ENCODE measurements at places on chromosomes 7 and 10. TPM values are rescaled to one million over a fixed set of nuclear protein-coding genes. Genes with fewer than 3 reads are reported as not detected.
A peak's percentile ranks its signal among the peaks of the same experiment; 100 is the strongest.

ASL gene
- 23.3 TPM for total RNA-seq

UMAD1 gene
- 9.8 TPM for total RNA-seq

CLCN1 gene
- not detected for total RNA-seq

DNA sequence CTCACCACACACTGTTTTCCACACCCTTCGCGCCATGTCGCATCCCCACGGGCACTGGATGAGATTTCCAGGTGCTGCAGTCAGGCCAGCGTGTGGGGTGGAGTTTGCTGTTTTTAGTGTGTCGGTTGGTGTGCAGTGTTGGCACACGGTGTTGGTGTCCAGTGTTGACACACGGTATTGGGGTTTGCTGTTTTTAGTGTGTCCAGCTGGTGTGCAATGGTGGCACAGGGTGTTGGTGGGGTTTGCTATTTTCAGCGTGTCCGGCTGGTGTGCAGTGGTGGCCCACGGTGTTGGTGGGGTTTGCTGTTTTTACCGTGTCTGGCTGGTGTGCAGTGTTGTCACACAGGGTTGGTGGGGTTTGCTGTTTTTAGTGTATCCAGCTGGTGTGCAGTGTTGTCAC, 20.1 kb upstream of the PRKAR1B start:
- H3K36me3 ChIP-seq: peaks cover 8% of the 10 kb centered on the region
- H3K4me1 ChIP-seq: no peaks in the 10 kb centered on the region
- H3K27ac ChIP-seq: no peak overlapping the region
- no peak for DNase-seq
- no peak overlapping the region for H3K4me3 ChIP-seq

- H3K36me3 ChIP-seq: no peaks in the 10 kb centered on the region
- H3K27ac ChIP-seq: no peak overlapping the region
- no peaks in the 10 kb centered on the region for H3K27me3 ChIP-seq
- DNase-seq: no peak
- no peak overlapping the region for H3K4me3 ChIP-seq
These were observed 64.9 kb downstream of the IKZF1 start for GRCh38 chr7:50369143-50370026.

DNA sequence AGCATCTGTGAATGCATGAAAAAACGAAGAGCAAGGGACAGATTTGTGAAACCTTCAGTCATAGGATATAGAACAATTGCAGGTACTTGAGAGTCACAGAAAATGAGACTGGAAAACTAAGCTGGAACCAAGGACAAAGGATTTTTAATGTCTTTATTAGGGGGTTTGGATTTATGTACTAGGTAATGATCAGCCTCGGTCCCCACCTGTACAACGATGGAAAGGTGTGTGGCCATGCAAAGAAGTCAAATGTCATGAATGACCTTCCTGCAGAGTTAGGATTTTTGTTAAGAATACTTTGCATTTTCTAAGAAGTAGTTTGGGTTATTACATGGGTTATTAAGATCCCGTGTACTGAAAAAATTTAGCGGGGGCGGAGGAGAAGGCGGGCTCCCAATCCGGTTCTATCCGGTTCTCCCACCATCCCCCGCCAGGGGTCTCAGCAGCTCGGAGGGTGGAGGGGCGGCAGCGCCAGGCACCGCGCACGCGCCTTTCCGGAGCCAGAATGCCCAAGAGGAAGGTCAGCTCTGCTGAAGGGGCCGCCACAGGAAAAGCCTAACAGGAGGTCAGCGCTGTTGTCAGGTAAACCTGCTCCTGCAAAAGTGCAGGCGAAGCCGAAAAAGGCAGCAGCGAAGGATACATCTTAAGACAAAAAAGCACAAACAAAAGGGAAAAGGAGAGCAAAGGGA, 327.5 kb upstream of the PLXDC2 start:
- H3K36me3 ChIP-seq: no peaks in the 10 kb centered on the region
- H3K4me3 ChIP-seq: peak overlapping the region; percentile 71
- H3K27me3 ChIP-seq: no peaks in the 10 kb centered on the region
- peak overlapping the region; percentile 23 for H3K27ac ChIP-seq
- peaks cover 12% of the 10 kb centered on the region for H3K4me1 ChIP-seq

DNA sequence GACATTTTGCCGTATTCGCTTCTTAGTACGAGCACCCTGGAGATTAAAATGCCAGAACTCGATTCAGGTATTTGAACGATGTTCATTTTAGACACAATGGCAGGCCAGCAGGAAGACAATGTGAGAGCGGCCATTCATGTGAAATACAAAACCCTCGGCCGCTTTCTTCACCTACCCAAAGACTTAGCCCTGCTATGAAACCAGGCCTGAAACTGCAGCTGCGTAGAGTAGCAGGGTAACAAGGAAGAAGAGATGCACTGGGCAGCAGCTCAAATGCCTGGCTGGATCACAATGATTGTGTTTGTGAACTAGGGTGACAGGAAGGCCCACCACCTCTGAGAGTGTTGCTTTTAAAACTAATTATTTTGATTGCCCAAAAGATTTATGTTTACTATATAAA, 234.8 kb downstream of the TRIL start:
- peaks cover 21% of the 10 kb centered on the region for H3K4me1 ChIP-seq
- H3K4me3 ChIP-seq: no peak overlapping the region
- no peak for DNase-seq
- peaks cover 6% of the 10 kb centered on the region for H3K36me3 ChIP-seq
- H3K27ac ChIP-seq: no peak overlapping the region

DNA sequence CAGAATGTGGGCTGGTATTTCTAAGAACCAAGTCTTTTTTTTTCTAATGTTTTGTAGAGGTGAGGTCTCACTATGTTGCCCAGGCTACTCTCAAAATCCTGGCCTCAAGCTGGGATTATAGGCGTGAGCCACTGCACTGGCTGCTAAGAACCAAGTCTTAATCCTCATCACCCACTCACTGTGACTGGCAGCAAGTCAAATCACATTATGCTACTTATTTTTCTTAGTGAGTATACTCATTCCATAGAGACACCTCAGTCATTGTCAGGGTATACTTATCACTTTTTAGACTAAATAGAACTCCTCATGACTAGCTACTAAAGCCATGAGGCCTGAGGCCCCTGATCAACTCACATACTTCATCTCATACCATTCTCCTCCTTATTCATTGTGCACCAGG, 116.1 kb downstream of the STRA8 start:
- no peak overlapping the region for H3K27ac ChIP-seq
- no peak for DNase-seq
- no peak overlapping the region for H3K4me3 ChIP-seq
- no peaks in the 10 kb centered on the region for H3K4me1 ChIP-seq

DNA sequence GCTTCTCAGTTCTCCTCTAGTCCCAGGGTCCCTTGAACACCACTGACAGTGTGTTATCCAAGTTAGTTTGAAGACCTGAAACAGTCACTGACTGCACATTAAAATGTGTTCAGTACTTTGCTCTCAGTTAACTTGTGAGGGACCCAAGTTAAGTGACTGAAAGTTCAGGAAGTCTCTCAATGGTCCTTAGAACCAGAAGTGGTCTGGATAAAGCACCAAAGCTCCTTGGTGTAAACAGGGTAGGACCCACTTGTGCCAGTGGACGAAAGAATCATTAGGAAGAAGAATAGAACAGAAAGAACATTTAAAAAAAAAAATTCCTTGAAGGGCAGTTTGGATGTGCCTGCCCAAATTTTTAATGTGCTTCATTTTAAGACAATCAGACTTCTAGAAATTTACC, 45.1 kb downstream of the NOD1 start:
- H3K4me3 ChIP-seq: no peak overlapping the region
- H3K36me3 ChIP-seq: peaks cover 25% of the 10 kb centered on the region
- H3K27me3 ChIP-seq: no peaks in the 10 kb centered on the region
- DNase-seq: no peak
- H3K4me1 ChIP-seq: peaks cover 28% of the 10 kb centered on the region

DNA sequence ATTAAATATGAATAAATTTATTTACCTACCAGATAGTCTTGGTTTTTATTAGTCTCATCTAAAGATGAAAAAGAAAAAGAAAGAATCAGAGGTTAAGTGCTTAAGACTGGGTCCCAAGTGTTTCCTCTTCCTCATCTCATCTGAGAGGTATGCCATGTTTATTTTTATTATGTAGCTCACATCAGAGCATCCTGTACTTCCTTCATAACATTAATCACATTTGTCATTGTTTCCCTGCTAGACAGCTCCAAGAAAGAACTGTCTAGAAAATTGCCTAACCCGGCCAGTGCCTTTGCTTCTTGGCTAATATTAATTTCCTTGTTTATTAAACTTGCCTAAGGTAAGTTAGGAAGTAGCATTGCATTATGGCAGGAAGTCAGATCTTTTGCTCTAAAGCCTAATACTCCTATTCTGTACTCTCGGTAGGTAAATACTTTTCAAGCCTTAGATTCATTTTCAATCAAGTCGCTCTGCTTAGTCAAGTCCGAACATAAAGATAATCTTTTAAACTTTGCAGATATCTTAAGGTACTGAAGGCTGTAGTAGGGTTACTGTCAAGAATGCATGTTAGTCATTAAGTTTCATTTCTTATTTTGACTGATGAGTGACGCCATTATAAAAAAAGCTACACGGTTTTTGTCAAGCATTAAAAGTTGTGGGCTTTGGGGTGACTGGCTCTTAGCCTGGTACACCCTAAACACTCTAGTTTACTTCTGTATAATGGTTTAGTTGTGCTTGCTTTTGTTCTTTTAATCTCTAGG, 47.4 kb downstream of the ZMYND11 start:
- DNase-seq: no peak
- no peaks in the 10 kb centered on the region for H3K27me3 ChIP-seq
- H3K4me1 ChIP-seq: peaks cover 17% of the 10 kb centered on the region

GRCh38 chr10:115566867-115567266, 473.7 kb downstream of the ATRNL1 start:
- H3K36me3 ChIP-seq: no peaks in the 10 kb centered on the region
- no peaks in the 10 kb centered on the region for H3K4me1 ChIP-seq
- H3K4me3 ChIP-seq: no peak overlapping the region
- DNase-seq: no peak
- no peak overlapping the region for H3K27ac ChIP-seq

DNA sequence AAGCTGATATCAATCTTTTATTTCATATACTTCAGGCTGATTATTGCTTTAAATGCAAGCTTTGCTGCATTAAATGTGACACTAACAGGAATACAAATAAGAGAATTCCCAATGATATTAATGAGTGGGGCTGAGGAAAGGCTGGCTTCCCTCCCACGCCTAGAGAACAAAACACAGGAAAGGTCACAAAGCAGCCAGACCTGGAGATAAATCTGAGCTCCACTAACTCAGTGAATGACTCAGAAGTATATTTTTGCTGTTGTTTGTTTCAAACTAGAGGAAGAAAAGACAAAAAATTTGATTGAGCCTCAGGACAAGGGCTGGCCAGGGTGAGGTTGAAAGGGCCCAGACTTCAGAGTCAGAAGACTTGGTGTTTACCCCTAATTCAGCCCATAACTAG, 88.1 kb downstream of the XPNPEP1 start:
- no peak overlapping the region for H3K27ac ChIP-seq
- H3K4me1 ChIP-seq: no peaks in the 10 kb centered on the region
- H3K27me3 ChIP-seq: peaks cover 19% of the 10 kb centered on the region
- DNase-seq: no peak
- no peak overlapping the region for H3K4me3 ChIP-seq

GRCh38 chr10:42929993-42930392, 146.9 kb upstream of the RET start:
- no peak overlapping the region for H3K27ac ChIP-seq
- DNase-seq: no peak
- H3K36me3 ChIP-seq: no peaks in the 10 kb centered on the region
- H3K4me3 ChIP-seq: no peak overlapping the region
- H3K27me3 ChIP-seq: peaks cover 26% of the 10 kb centered on the region

DNA sequence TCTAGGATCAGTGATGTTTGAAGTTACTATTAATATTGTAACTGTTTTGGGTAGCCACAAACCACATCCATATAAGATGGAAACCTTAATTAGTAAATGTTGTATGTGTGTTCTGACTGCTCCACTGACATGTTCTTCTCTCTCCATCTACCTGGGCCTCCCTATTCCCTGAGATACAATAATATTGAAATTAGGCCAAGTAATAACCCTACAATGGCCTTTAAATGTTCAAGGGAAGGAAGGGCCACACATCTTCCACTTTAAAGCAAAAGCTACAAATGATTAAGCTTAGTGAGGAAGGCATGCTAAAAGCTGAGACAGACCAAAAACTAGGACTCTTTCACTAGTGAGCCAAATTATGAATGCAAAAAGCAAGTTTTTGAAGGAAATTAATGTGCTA, 176.4 kb upstream of the ANK3 start:
- DNase-seq: no peak
- H3K27ac ChIP-seq: no peak overlapping the region
- H3K36me3 ChIP-seq: peaks cover 7% of the 10 kb centered on the region
- peaks cover 42% of the 10 kb centered on the region for H3K4me1 ChIP-seq

GRCh38 chr10:17795083-17795482, 14.1 kb upstream of the MRC1 start:
- DNase-seq: no peak
- H3K27me3 ChIP-seq: no peaks in the 10 kb centered on the region
- no peaks in the 10 kb centered on the region for H3K4me1 ChIP-seq

- no peaks in the 10 kb centered on the region for H3K27me3 ChIP-seq
- peaks cover 22% of the 10 kb centered on the region for H3K4me1 ChIP-seq
- no peak for DNase-seq
- H3K36me3 ChIP-seq: peaks cover 2% of the 10 kb centered on the region
- peak overlapping the region; percentile 58 for H3K27ac ChIP-seq
These were observed 69.9 kb upstream of the FGL2 start for GRCh38 chr7:77269360-77270093.

DNA sequence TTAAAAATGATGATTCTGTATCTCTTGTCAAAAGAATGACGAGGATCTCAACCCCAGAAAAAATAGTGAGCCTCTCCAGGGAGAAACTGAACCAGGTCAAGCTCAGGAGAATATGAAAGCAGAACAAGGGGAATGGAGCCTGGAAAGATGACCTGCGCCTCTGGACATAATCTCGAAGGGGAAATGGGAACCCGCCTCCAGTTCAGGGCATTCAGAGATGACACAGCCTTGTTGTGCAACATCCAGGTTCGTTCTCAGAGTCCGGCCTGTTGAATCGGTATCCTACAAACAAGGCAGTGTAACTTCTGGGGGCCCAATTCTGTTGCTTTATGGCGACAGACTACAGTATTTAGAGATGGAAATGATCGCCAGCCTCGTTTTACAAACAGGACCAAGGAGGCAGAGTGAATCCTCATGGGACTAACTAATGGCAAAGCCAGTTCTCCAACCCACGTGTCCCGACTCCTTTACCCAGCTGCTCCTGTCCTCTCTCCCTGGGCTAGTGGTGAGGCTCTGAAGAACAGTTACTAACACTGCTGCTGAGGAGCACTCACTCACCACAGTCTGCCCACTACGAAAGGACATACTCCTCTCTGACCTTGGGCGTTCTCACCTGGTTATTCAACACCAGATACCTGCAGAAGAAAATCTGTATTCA, 67.6 kb downstream of the JAZF1 start:
- peaks cover 14% of the 10 kb centered on the region for H3K4me1 ChIP-seq
- no peak overlapping the region for H3K4me3 ChIP-seq
- H3K36me3 ChIP-seq: no peaks in the 10 kb centered on the region
- no peak overlapping the region for H3K27ac ChIP-seq
- no peak for DNase-seq
- no peaks in the 10 kb centered on the region for H3K27me3 ChIP-seq

GRCh38 chr7:113371416-113372043, 253.2 kb upstream of the SMIM30 start:
- H3K27me3 ChIP-seq: peaks cover 12% of the 10 kb centered on the region
- no peak for DNase-seq
- H3K4me1 ChIP-seq: no peaks in the 10 kb centered on the region
- H3K27ac ChIP-seq: no peak overlapping the region
- no peak overlapping the region for H3K4me3 ChIP-seq
- H3K36me3 ChIP-seq: no peaks in the 10 kb centered on the region

Data from osteocyte (in vitro differentiated cells).